ENCODE measurements at places on chromosomes 12 and 14. TPM values are rescaled to one million over a fixed set of nuclear protein-coding genes. Genes with fewer than 3 reads are reported as not detected.

- no peaks in the 10 kb centered on the region for H3K36me3 ChIP-seq
- H3K4me3 ChIP-seq = no peak overlapping the region
- no peak overlapping the region for H3K27ac ChIP-seq
- no peaks in the 10 kb centered on the region for H3K27me3 ChIP-seq
- H3K4me1 ChIP-seq = no peaks in the 10 kb centered on the region
- no peak for DNase-seq
Observed at GRCh38 chr12:62950317-62950716, 15.4 kb upstream of the PPM1H start.

- peaks cover 29% of the 10 kb centered on the region for H3K36me3 ChIP-seq
- H3K27me3 ChIP-seq = no peaks in the 10 kb centered on the region
- no peak overlapping the region for H3K27ac ChIP-seq
- no peak for DNase-seq
- no peaks in the 10 kb centered on the region for H3K4me1 ChIP-seq
Observed at GRCh38 chr12:10617863-10618262, 4.5 kb upstream of the MAGOHB start.

DNA sequence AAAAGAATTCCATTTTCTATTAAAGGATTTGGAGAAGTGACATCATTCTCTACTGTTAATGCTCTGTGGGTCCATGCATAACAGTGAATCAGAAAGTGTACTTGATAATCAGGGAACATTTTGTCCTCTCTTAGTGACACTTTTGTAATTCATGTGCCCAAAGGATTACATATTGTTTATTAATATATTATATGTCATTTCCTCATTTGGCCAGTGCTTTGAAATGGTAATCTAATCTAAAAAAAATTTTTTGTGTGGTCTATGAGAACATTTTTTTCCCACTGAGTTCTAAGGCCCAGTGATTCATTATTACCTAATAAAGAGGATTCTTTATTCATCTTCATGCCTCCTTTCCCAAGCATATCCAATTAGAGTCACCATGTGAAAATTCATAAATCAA, 79.7 kb upstream of the MYF6 start:
- H3K27ac ChIP-seq = no peak overlapping the region
- no peak for DNase-seq

GRCh38 chr12:107235600-107235999, 142.3 kb upstream of the CRY1 start:
- H3K27ac ChIP-seq = no peak overlapping the region
- H3K4me3 ChIP-seq = no peak overlapping the region
- no peaks in the 10 kb centered on the region for H3K36me3 ChIP-seq

- H3K27me3 ChIP-seq = no peaks in the 10 kb centered on the region
- H3K36me3 ChIP-seq = no peaks in the 10 kb centered on the region
- no peak for DNase-seq
Observed at GRCh38 chr14:75143761-75144527, 17.1 kb upstream of the NEK9 start.

GRCh38 chr12:68294251-68294650, 37.9 kb downstream of the MDM1 start:
- no peak for DNase-seq
- no peaks in the 10 kb centered on the region for H3K36me3 ChIP-seq

NUP37 gene
- 6.1 TPM for total RNA-seq

GRCh38 chr12:116104167-116104767, 173.2 kb downstream of the MED13L start:
- no peaks in the 10 kb centered on the region for H3K4me1 ChIP-seq
- no peak for DNase-seq
- H3K27ac ChIP-seq = no peak overlapping the region
- no peaks in the 10 kb centered on the region for H3K27me3 ChIP-seq
- H3K36me3 ChIP-seq = no peaks in the 10 kb centered on the region
- no peak overlapping the region for H3K4me3 ChIP-seq

DNA sequence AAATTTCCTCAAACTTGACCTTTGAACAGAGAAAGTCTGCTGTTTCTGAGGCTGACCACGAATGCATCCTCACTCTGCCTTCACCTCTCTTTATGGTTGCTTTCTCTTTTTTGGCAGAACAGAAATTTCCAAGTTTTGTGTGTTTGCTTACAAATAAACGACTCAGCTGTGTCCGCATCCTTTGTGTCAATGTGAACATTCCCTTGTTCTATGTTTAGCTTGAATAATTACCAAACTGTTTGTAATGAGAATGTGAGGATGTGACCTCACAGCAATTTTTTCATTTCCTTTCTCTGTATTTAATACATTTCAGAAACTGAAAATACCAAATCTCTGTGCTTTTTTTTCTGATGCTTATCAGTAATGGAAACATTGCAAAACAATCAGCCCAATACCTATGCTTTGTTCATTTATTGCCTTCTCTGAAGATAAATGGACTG, 410.9 kb downstream of the EGLN3 start:
- no peak overlapping the region for H3K27ac ChIP-seq
- H3K4me1 ChIP-seq = no peaks in the 10 kb centered on the region
- no peaks in the 10 kb centered on the region for H3K36me3 ChIP-seq
- H3K4me3 ChIP-seq = no peak overlapping the region

DNA sequence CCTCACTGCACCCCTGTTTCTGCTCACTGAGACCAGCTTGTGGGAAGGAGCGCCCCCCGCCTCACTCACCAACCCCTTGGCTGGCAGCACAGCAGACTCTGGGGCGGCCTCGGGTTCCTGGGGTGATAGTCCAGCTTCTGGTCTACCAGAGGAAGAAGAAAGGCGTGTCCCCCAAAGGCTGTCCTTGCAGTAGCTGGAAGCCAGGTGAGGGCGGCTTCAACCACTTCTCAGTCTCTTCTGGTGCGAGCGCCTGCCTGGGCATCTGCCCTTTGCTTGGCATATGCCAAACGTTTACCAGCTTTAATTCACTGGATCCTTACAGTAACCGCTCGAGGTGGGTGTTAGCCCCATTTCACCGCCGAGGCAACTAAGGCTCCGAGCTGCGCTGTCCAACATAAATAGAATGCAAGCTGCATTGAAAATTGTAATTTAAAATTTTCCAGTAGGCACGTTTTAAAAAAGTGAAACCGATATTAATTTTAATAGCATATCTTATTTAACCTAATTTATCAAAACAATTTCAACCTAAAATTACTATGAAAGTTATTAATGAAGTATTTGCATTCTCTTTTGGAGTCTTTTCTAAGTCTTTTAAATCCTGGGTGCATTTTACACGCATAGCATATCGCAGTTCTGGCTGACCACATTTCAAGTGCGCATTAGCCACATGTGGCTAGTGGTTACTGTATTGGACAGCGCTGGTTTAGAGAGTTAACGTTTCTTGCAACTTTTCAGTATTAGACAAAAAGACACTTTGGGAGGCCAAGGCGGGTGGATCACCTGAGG, 872 bp downstream of the FAM177A1 start:
- no peaks in the 10 kb centered on the region for H3K36me3 ChIP-seq
- peak overlapping the region; percentile 96 for H3K27ac ChIP-seq
- H3K4me3 ChIP-seq = peak overlapping the region; percentile 94

KRT83 gene
- total RNA-seq = not detected

DNA sequence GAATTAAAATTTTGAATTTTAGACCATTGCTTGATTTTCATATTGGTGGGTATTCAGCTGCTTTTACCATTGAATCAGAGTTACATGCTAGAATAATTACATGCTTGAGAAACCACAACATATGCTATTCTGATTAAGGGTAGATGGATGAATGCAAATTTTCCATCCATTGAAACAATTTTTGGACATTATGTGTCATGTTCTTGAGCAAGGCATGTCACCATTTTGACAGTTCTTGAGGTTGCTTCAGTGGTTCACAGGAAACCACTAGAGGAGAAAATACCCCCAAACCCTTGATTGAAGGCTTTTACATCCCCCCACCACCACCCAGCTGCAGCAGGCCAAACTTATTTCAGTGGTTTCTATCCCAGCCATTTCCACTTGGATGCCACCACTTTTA, 13.5 kb downstream of the UBR7 start:
- no peaks in the 10 kb centered on the region for H3K4me1 ChIP-seq
- no peak for DNase-seq
- H3K4me3 ChIP-seq = no peak overlapping the region
- no peak overlapping the region for H3K27ac ChIP-seq
- H3K27me3 ChIP-seq = no peaks in the 10 kb centered on the region
- H3K36me3 ChIP-seq = peaks cover 85% of the 10 kb centered on the region

TMCC3 gene
- total RNA-seq = 32.6 TPM

MAP3K9 gene
- total RNA-seq = 10.7 TPM

SELPLG gene
- total RNA-seq = 4.4 TPM

- H3K27ac ChIP-seq = no peak overlapping the region
- H3K4me3 ChIP-seq = no peak overlapping the region
- no peaks in the 10 kb centered on the region for H3K27me3 ChIP-seq
- H3K4me1 ChIP-seq = no peaks in the 10 kb centered on the region
Observed at GRCh38 chr14:52259434-52259833, 8.1 kb upstream of the PTGDR start.

- DNase-seq = peak; percentile 43
- no peaks in the 10 kb centered on the region for H3K36me3 ChIP-seq
- H3K4me1 ChIP-seq = peaks cover 9% of the 10 kb centered on the region
- H3K27me3 ChIP-seq = no peaks in the 10 kb centered on the region
- no peak overlapping the region for H3K4me3 ChIP-seq
Observed at GRCh38 chr14:89425931-89426330, 8.9 kb upstream of the FOXN3 start.

- no peak for DNase-seq
- no peak overlapping the region for H3K4me3 ChIP-seq
- H3K4me1 ChIP-seq = peaks cover 11% of the 10 kb centered on the region
- H3K27ac ChIP-seq = no peak overlapping the region
- H3K27me3 ChIP-seq = no peaks in the 10 kb centered on the region
Observed at GRCh38 chr14:74604157-74604556, 7.9 kb downstream of the LTBP2 start.

DNA sequence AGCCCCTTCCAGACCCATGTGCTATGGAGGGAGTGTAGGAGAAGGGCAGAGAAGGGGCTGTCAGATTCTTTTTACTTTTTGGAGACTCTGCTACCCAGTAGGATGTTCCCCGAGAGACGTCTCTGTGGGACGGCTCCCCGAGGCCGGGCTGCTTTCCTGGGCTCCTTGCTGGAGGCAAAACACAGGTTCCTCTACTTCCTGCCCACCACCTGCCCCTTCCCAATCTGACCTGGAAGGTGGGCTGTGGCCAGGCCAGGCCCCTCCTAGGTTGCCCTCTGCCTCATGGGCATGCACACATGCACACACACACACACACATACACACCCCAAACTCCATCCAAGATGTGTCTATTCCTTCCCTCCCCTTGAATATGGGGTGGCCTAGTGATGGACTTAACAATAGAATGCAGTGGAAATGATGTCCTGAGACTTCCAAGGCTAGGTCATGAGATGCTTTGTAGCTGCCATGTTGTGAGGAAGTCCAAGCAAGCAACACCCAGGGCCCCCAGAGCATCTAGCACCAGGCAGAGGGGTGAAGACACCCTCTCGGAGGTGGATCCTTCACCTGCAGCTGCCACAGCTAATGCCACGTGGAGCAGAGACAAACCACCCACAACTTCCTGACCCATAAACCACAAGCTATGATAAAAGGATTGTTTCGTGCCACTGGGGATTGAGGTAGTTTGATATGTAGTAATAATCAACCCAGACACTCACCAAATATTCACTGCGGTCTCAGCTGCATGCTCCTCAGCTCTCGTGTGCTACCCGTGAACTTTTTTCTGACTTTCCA, 1.6 kb upstream of the ASB2 start:
- DNase-seq = peak; percentile 72
- no peaks in the 10 kb centered on the region for H3K4me1 ChIP-seq
- H3K27me3 ChIP-seq = no peaks in the 10 kb centered on the region
- H3K27ac ChIP-seq = peak overlapping the region; percentile 69
- H3K4me3 ChIP-seq = no peak overlapping the region
- no peaks in the 10 kb centered on the region for H3K36me3 ChIP-seq

PLA2G1B gene
- total RNA-seq = not detected

DNAH10 gene
- total RNA-seq = 1.7 TPM

TSPAN19 gene
- not detected for total RNA-seq

- no peak overlapping the region for H3K27ac ChIP-seq
- no peaks in the 10 kb centered on the region for H3K36me3 ChIP-seq
- H3K4me1 ChIP-seq = no peaks in the 10 kb centered on the region
- H3K4me3 ChIP-seq = no peak overlapping the region
- no peaks in the 10 kb centered on the region for H3K27me3 ChIP-seq
- no peak for DNase-seq
Observed at GRCh38 chr12:68349220-68349621, 17.1 kb upstream of the MDM1 start.

- no peak for DNase-seq
- no peaks in the 10 kb centered on the region for H3K4me1 ChIP-seq
- no peak overlapping the region for H3K27ac ChIP-seq
- no peaks in the 10 kb centered on the region for H3K27me3 ChIP-seq
- H3K36me3 ChIP-seq = no peaks in the 10 kb centered on the region
- H3K4me3 ChIP-seq = no peak overlapping the region
Observed at GRCh38 chr14:79254069-79254775, 957.1 kb downstream of the DIO2 start.

FOS gene
- 267 TPM for total RNA-seq
